ENCODE measurements at places on chromosomes 5 and 9.

DNA sequence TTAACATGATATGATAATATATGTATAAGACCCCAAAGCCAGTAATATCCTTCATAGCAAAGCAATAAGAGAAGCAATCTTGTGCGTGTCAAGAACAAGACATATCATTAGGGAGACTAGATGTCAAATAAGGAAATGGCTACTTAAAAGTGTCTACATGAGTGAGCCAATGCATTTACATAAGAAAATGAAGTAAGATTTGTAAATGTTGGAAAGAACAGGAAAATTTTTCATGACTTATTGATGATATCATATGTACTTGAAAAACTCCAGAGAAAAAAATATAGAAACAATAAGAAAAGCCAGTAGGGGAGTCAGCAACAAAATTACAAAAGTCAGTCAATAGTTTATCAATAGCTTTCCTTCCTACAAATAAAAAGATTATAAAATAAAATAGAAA, 13.8 kb upstream of the MCTP1 start:
- DNase-seq = no peak

DNA sequence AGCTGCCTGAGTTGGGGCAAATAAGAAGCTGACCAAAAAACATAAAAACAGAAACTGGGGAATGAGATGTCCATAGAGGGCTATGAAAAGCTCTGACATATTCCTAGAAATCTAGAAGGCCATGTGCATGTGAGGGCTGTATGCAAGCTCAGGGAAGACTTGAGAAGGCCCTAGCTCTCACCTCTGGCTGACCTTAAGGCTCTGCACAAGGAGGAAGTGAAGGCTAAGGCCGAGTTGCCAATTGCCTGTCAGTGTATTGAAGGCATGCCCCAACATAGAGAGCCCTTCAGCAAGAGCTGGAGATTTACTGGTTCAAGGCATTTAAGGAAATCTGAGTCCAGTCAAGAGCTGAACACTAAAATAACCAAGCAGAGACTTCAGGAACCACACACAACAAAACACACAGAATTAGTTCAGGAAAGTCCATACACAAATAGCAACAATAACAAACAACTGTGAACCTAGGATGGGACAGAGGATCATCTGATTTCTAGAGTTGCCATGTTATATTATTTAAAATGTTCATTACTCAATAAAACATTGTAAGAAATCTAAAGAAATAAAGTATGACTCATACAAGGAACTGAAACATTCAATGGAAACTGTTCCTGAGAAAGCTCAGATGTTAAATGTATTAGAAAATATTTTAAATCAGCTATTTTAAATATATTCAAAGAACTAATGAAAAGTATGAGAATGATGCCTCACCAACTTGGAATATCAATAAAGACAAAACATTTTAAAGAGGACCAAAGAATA, 161.8 kb downstream of the AUH start:
- DNase-seq = no peak

GRCh38 chr9:111970827-111971226, 74.2 kb downstream of the UGCG start:
- no peak for DNase-seq

GRCh38 chr9:91060520-91061343, 259.1 kb downstream of the SYK start:
- DNase-seq = no peak

- DNase-seq = no peak
Observed at GRCh38 chr5:145990170-145990569, 53.8 kb downstream of the SH3RF2 start.

GRCh38 chr5:163505368-163506094, at the start of gene MAT2B:
TSS of gene MAT2B (plus strand) at chr5:163505619. CDS start at chr5:163505687, 68 bp downstream.
- DNase-seq = peak; percentile 93

DNA sequence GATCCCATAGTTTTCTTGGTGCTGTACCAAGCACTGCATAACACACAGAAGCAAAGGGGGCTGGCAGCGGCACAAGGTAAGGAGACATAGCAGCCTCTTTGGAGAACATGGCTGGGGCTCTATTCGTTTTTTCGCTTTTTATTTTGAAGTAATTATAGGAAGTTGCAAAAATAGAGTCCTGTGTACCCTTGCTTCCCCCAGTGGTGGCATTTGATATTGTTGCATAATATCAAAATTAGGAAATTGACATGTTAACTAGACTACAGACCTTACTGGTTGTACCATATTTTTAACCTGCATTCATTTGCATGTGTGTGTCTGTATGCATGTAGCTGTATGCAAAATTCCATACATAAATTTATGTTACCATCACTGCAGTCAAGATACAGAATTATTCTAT, 6.6 kb upstream of the UBQLN1 start:
- no peak for DNase-seq

GRCh38 chr9:81906671-81907070, 21.6 kb upstream of the SPATA31D4 start:
- no peak for DNase-seq

DNA sequence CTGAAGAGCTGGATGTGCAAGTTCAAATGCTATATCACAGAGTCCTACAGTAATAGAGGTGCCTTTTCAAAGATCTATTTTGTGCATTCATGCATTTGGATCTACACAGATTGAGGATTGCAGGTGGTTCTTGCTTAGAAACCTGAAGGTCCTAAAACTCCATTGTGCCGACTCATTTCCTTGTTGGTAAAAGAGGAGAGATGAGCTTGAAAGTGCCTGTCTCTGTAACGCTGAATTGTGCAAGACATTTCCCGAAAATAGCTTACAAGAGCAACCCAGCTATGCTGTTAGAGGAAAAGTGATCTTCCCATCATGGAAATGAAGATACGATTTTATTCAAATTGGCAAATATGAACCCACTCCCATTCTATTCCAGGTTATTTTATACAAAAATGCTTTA, 110.7 kb upstream of the CXCL14 start:
- no peak for DNase-seq

DNA sequence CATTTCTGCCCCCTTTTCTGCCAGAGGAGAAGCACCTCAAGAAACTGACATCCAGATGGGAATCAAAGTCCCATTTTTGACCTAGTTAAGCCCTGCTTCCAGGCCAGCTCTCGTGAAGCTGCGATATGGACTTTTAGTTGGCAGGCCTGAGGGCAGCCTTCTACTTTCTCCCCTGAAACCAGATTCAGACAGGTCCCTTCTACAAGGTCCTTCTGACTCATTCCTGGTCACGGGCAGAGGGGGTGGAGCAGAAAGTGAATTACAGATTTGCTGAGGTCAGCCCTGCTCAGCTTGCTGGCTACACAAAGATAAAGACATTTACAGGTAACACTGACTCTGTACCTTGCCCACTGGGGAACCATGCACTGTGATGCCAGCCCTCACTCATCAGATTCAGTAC, 52.8 kb upstream of the TUT7 start:
- no peak for DNase-seq

DNA sequence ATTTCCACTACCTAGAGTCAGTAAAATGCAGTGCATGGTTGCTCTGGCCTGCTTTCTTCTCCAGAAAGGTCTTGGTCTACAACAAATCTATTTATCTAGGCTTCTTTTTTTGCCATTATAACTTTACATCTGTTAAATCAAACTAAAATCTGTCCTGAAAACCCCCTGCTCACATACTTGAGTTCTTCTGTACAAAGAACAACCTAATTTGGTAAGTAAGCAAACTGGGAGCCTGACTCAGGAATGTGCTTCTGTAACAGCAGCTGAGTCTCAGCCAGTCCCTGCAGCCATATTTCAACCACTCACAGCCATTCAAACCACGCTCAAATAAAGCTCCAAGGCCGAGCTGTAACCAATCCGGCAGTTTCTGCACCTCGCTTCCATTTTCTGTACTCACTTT, 95.8 kb downstream of the PLPP1 start:
- no peak for DNase-seq

DNA sequence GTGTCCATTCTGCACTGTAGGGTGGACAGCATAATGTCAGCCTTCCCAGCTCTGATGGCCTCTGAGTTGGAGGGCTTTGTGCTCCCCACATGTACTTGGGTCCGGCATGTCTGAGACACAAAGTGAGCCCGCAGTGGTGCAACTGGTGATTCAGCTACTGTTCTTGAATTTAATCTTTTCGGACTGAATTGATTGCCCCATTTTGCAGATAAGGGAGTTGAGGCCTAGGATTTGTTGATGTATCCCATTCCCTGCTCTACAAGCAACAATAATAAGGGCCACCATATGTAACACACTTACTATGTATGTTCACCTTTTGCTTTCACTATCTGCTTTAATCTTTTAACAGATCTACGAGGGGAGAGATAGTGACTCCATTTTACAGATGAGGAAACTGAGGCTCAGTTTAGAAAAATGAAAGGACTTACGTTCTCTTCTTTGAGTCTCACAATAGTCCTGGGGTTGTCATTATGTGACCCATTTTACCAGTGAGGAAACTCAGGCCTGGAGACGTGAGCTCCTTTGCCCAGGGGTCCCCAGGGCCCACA, 4.5 kb downstream of the GSN start:
- DNase-seq = no peak
